ENCODE measurements at places on chromosomes 1 and 21.
A peak's percentile ranks its signal among the peaks of the same experiment; 100 is the strongest.

GRCh38 chr1:234957330-234958065 lies 171.1 kb downstream of the TOMM20 start:
- peak; percentile 30 for DNase-seq

DNA sequence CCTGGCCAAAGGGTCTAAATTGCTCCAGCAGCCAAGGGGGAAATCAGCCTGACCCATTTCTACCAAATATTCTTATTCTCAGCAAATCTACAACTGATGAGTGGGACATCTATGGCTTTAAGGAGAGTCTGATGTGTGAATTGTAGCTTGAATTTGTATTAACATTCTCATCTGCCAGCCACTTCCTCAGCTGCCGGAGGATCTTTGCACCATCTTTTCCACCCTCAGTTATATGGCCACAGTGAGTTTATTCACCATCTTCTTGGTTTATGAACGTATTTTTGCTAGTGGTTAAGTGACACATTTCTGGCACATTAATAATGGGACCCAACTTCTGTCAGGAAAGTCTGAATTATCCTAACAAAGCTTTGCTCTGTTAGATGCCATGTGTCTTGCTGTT lies 69.6 kb downstream of the COLGALT2 start:
- DNase-seq: no peak

- no peak for DNase-seq
Observed at GRCh38 chr21:15272171-15272570, 207.4 kb upstream of the NRIP1 start.

- no peak for DNase-seq
Observed at GRCh38 chr1:55632906-55633305, 417.7 kb upstream of the USP24 start.

GRCh38 chr1:17736625-17737024 lies 18.5 kb upstream of the ACTL8 start:
- no peak for DNase-seq

GRCh38 chr1:111863401-111863800 lies 107.7 kb downstream of the DDX20 start:
- no peak for DNase-seq
